Endothelial cell of coronary artery (primary cell): ENCODE measurements at places on chromosomes 11 and 22. TPM values are rescaled to one million over a fixed set of nuclear protein-coding genes. Genes with fewer than 3 reads are reported as not detected.

Gene MS4A6A
- total RNA-seq = 0.81 and 3.8 TPM in 2 replicates

Gene BIRC3
- total RNA-seq = 1.7 and 4.6 TPM in 2 replicates

Gene RIN1
- total RNA-seq = 5.9 and 8.3 TPM in 2 replicates

Gene PELI3
- 3.4 and 6.0 TPM in 2 replicates for total RNA-seq

Gene PNPLA5
- not detected in 2 replicates for total RNA-seq

Gene TMEM126A
- 37.5 and 48.5 TPM in 2 replicates for total RNA-seq

Gene TBX10
- total RNA-seq = not detected in 2 replicates

Gene CTTN
- total RNA-seq = 290 and 362 TPM in 2 replicates

Gene OR51B6
- not detected in 2 replicates for total RNA-seq

Gene FOLR1
- not detected in 2 replicates for total RNA-seq
